ENCODE measurements at places on chromosomes 4 and X.

DNA sequence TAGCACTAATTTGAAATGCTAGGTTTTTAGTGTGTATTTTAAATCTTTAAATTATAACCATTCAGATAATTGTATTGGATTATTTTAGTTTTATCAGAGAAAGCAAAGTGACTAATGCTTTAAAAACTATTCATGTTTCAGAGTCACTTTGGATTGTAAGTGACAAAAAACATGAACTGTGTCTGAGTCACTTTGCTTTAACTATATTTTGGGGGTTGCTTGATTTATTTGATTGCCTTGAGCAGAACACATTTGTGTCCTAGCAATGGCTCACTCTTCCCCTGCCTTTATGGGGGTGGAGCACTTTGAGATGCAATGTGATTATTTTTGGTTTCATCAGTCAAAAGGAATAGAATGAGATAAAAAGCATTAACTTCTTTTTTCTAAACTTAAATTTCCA is 188.4 kb upstream of the ARX start:
- DNase-seq: no peak

- no peak for DNase-seq
Measured at GRCh38 chrX:9462456-9462855, 2.4 kb upstream of the TBL1X start.

DNA sequence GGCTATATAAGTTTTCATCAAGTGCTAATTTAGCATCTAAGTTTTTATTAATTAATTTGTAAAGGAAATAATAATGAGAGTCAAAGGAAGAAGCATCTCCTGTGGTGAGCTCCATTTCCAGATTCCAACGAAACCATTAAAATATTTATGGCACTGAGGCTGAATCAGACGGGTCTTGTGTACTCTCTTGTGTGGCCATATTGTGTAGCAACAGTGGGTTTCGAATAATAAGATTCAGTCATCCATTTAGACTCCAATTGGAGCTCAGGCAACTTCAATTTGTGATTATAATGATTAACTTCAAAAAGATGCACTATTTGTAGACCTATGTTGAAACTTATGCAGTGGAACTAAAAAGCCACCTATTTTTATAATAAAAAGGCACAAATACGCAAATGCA is 82.4 kb downstream of the SNCA start:
- DNase-seq: no peak

GRCh38 chrX:117376460-117376859 is 740.1 kb downstream of the KLHL13 start:
- no peak for DNase-seq

GRCh38 chrX:30649859-30650258 is 3.4 kb upstream of the GK start:
- no peak for DNase-seq

GRCh38 chr4:122814426-122814825 is 12.2 kb upstream of the FGF2 start:
- DNase-seq: no peak

DNA sequence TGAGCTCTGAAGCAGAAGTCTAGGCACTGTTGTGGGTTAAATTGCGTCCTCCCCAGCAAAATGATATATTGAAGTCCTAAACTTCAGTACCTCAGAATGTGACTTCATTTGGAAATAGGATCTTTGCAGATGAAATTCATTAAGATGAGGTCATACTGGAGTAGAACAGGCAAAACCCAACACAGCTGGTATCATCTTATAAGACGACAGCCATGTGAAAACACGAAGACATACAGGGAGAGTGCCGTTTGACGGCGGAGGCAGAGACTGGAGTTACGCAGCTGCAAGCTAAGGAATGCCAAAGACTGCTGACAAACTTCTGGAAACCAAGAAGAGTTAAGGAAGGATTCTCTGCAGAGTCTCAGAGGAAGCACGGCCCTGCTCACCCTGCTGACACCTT is 241.5 kb downstream of the MAML3 start:
- DNase-seq: no peak

GRCh38 chr4:147927377-147928137 is 195.7 kb downstream of the ARHGAP10 start:
- DNase-seq: no peak

DNA sequence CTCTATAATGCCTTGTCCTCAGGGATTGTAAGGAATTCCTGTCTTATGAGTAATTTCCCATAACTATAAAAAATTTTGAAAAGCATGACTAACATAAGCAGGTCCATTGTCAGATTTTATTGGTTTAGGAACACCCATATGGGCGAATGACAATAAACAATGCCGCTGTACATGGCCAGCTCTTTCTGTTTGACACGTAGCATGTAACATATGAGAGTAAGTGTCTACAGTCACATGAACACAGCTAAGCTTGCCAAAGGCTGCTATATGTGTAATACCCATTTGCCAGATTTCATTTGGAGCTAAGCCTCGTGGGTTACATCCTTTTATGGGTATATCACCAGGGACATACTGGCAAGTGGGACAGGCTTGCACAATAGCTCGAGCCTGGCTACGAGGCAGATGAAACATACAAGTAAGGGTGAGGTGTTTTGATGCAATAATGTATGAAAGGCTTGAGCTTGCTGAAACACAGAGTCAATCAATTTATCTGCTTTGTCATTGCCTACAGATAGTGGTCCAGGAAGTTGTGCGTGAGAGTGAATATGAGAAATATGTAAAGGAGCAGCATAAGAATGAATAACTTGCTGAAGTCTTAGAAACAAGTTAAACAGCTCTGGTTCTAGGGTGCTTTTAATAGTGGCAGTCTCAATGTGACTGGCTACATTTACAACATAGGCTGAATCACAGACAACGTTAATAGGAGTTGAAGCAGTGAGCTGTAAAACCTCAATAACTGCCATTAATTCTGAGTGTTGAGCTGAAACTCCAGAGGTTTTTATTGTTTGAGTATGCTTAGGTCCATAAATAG is 67.4 kb upstream of the UGT2B10 start:
- DNase-seq: no peak

DNA sequence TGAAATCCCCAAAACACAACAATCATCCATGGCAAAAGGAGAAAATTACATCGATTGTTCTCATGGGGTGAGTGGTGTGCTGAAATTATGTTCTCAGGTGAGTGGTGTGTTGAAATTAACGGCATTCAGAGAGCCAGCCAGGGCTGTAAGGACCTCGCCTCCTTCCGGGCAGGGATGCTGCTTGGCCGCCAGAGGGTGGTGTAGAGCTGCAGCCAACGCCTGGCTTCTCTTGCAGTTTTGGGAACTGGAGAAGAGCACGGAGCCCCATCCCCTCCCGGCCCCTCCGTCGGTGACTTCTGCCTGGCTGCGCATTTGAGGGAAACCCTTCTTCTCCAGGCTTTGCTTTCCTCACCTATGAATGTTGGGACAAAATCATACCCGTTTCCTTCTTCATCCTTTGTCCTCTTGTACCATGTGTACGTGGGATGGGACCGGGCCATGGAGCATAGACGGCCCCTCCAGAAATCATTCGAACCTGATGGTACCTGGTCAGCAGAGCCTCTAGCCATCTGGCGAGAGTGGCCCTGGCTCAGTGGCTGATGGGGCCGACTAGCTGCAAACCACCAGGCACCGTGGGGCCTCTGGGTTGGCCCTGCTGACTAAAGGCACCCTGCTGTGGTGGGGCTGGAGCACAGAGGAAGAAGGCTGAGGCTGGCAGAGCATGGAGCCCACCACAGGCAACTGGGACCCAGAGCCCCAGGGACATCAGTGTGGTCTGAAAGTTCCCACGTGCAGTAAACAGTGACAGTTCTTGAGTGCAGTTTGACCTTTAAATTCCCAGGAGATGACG is 28.4 kb downstream of the TRMT44 start:
- peak; percentile 51 for DNase-seq

- no peak for DNase-seq
Measured at GRCh38 chr4:78951862-78952472, 12.7 kb upstream of the PAQR3 start.

GRCh38 chr4:182931691-182932345 is 14.6 kb upstream of the DCTD start:
- no peak for DNase-seq

DNA sequence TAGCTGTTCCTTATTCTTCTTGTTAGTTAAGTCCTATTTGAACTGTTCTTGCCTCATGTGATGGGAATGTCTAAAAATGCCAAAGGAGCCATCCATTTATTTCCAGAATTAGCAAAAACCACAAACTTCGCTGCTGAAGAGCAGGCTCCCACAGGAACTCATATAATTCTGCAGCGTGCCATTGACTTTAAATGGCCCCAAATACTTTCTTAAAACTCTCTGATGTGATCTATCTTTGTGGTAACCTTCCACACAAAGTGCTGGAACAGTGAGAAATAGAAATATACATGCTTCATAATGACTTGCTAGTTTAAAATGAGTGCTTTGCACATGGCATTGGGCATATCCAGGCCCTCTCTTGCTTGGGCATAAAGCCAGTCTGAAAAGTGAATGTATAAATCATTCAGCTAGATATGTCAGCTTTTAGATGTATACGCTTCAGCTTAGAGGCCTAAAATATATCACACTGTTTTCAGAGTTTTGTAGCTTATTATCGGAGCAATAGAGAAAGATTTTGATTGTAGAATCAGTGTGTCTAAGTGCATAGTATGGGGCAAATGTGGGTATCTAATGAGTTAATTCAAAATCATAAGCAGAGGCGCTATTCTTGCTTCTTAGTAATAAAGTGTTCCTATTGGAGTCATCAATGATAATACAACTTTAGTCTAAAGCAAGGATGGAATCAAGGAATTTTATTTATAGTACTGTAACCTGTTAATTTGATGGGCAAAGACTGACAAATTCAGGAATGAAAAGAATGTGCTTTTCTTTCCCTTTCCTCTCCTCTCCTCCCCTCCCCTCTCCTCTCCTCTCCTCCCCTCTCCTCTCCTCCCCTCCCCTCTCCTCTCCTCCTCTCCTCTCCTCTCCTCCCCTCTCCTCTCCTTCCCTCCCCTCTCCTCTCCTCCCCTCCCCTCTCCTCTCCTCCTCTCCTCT is 392.2 kb upstream of the ZFP42 start:
- no peak for DNase-seq

DNA sequence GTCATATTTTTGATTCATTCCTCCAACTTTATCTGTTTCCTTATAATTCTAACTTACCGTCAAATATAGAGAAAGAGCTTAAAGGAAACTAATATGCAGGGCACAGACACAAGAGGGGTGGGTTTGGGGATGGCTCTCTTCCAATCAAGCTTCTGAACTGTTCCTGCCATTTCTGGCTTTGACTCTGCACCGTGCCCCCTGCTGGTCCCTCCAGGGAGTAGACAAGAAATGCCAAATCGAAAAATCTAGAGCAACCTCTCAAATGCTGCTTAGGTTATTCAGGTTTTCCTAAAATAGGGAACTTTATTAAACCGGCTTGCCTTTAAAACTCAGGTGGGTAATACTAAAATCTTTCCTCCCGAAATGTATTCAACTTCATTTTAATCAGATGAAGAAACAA is 39.8 kb upstream of the VCX3A start:
- DNase-seq: no peak

DNA sequence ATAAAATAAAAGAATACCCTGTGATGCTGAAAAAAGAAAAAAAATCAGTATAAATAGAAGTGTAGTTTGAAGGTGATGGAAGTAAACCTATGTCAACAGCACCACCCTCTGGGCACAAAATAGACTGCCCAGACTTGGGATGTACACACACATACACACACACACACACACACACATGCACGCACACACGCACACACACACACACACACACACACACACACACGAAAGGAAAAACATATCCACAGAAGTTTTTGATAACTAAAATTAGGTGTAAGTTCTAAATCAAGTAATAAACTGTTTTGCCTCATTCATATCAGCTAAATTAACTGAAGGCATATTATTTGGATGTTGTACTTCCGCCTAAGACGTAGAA is 40.5 kb downstream of the ANXA5 start:
- peak; percentile 12 for DNase-seq

- no peak for DNase-seq
Measured at GRCh38 chr4:174089711-174090110, 193.8 kb downstream of the FBXO8 start.

DNA sequence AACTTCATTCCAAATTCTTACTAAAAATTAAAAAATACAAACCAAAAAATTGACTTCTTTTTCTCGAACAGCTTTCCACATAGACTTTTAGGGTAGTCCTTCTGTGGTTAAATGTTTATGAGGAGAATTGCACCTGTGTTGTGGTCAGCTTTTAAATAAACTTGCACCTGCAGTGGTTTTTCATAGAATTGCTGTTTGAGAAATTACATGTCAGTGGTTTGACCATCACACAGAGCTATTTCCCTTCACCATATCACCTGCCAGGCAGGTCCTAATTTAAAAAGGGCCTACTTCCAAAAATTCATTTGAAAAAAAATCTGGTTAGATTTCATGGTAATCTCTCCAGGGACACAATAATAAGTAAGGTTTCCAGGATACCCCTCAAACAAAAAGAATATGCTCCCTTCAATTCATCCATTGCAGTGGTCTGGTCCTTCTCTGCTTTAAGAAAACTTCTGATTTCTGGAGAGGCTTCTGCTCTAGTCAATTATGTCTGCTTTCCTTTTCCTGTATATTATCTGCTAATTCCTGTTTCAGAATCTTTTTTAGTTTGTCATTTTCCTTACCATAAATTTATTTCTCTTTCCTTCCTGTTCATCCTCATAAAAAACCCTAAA is 9.8 kb upstream of the UTP3 start:
- DNase-seq: no peak

DNA sequence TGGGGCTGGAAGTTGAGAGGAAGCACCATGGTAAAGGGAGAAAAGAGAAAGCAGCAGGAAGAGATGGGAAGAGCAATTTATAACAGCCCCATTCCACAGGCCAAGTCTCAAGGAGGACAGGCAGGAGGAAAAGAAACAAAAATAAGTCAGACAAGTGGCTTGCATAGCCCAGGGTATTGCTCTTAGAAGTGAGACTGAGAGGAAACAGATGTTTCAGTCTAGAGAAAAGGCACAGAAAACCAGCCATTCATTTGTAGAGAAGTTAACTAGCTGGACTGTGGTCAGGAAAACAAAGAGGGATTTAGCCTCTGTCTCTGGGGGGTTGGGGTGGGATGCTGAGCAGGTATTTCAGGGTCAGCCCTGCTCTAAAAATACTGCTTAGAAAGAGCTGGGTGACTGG is 175.0 kb upstream of the ARHGEF9 start:
- DNase-seq: no peak

DNA sequence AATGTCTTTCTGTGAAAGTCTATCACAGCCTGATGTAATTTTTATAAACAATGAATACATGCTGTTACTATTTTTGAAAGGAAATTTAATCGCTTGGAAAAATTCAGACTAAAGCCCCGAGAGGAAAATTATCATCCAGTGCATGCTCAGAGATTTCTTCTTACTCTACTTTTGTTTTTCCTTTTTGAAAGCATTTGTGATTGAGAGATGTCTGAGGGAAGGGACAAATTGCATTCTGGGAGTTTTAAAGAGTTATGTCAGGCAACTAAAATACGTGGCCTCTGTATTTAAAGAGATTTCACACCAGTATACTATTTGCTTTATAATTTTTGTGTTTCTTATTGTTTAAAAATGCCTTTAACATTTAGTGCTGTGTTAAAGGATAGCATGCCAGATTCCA is 1.4 kb upstream of the ZFX start:
- DNase-seq: no peak
